ENCODE measurements at places on chromosomes 16 and 17.
A peak's percentile ranks its signal among the peaks of the same experiment; 100 is the strongest.

DNA sequence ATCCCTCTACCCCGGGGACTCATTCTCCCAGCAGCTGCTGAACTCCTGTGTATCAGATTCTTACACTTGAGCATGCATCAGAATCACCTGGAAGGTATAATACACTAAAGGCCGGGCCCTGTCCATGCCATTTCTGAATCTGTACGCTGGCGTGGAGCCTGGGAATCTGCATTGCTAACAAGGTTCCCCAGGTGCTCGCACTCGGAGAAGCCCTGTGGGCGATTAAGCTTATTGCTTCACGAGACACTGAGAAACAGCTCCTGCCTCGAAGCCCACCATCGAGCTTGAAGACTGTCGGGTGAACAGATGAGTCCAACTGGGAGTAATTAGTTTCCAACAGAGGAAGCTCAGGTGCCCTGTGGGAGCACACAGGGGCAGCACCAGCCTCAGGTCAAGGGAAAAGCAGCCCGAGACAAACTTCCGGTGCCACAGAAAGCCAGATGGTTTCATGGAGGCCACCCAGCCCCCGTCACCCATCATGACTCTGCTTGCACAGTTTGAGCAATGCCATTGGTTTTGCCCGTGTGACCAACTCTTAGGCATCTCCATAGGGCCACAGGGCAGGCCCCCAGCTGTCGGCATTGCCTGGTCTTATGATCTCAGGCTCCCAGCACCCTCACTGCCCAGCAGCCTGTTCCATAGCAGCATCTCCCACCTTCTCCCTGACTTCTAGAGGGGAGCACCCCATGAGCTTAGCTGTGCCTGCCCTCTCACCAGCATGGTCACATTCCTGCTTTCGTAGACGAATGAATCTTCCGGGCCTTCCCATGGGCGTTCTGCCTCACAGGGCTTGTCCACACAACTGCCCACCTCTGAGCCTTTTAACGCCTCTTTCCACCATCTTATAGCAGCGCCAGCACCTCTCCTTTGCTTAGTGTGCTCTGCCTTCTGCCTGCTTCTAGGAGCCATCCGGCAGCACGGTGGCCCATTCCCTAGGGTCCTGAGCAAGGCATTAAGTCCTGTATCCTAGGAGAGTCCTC is 10.9 kb downstream of the CTRB2 start:
- no peak for DNase-seq

DNA sequence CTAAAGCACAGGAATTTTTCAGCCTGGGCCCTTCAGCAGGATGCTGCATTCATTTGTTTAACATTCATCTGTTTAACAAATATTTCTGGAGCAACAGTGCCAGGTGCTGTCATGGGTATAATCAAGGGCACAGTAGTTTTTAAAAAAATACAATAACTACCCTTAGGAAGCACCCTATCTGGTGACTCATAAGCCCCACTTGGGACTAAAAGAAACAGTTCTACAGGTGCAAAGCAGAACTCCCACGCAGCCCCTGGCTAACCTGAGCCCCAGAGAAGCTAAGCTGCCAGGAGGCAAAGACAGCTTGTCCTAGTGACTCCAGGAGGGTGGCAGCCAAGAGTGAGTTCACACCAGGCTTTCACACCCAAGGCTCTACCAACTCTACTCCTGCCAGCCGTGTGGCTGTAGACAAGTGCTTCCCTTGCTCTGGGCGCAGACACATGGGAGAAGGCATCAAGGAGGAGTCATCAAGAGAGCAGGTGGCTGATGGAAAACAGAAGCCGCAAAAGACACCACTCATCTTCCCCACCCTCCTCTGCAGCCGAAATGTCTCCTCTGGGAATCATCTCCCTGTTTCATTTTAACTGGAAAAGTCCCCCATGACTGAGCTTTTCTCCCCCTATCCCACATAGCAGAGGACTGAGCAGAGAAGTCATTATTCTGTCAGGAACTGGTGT is 14.4 kb downstream of the CUEDC1 start:
- DNase-seq, result no peak

GRCh38 chr17:28788100-28788499 is 44.3 kb downstream of the TRAF4 start:
- DNase-seq, result no peak

DNA sequence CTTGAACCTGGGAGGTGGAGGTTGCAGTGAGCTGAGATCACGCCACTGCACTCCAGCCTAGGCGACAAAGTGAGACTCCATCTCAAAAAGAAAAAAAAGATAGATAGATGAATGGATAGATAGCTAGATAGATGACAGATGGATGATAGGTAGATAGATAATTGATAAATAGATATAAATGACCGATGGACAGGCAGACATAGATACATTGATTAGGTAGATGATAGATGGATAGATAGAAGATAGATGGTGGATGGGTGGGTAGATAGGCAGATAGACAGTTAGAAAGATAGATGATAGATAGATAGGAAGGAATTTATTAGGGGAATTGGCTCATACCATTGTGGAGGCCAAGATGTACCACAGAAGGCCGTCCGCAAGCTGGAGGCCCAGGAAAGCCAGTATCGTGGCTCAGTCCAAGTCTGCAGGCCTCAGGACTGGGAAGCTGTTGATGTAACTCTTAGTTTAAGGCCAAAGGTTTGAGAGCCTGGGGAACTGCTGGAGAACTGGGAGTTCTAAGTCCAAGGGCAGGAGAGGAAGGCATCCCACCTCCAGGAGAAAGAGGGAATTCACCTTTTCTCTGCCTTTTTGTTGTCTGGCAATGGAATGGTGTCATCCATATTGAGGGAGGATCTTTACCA is 156.1 kb downstream of the SEC14L1 start:
- DNase-seq, result no peak

DNA sequence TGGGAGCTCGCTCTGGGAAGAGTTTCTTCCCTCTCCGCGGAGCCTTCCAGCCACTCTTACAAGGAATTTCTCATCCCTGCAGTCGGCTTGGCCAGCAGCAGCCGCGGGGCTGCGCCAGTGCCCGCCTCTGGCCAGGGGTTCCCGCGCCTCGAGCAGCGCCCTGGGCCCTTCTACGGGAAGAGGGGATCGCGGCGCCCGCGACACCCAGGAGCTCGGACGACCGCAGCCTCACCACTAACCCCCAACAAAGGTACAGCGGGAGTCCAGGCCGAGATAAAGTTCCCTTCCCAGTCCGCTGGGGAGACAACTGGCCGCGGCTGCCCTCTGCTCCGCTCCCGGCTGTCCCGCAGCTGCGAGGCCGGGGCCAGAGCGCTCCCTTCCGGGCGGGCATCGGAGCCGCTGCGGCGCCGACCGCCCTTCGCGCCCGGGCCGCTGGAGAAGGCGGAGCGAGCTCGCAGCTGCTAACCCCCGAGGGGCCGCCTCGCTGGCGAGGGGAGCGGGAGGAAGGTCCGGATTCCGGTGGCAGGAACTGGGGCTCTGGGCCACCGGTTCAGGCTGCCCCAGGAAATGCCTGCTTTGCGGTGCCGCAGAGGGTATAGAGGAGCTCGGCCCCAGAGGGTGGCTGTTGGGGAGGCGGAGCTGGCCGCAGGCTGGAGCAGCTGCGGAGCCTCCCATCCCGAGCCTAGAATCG is 3.6 kb upstream of the HS3ST3B1 start:
- DNase-seq, result peak; percentile 34

- DNase-seq, result no peak
Observed at GRCh38 chr17:46013502-46014165, 14.6 kb downstream of the STH start.

DNA sequence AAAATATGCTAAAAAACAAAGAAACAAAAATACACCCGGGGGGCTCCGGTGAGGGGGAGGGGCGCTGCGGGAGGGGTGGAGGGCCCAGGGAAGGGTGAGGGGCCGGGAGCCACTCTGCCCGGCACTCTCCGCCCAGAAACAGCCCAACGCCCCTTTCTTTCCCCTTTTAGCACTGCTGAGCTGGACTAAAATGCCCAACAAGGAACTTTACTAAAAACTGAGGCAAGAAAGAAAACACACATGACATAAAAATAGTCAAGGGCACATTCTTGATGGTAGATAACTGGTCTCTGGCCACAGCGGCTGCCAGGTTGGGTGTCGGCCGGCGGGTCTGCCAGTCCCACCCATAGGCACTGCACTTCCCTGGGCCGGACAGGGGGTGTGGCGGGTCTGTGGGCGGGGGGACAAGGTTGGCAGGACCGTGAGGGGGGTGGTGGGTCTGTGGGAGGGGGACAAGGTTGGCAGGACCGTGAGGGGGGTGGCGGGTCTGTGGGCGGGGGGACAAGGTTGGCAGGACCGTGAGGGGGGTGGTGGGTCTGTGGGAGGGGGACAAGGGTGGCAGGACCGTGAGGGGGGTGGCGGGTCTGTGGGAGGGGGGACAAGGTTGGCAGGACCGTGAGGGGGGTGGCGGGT is 20.9 kb downstream of the METRNL start:
- no peak for DNase-seq

Data from T-helper 17 cell (primary cell).